NCI-H524 (cell line): ENCODE measurements at places on chromosomes 1 and 21.

DNA sequence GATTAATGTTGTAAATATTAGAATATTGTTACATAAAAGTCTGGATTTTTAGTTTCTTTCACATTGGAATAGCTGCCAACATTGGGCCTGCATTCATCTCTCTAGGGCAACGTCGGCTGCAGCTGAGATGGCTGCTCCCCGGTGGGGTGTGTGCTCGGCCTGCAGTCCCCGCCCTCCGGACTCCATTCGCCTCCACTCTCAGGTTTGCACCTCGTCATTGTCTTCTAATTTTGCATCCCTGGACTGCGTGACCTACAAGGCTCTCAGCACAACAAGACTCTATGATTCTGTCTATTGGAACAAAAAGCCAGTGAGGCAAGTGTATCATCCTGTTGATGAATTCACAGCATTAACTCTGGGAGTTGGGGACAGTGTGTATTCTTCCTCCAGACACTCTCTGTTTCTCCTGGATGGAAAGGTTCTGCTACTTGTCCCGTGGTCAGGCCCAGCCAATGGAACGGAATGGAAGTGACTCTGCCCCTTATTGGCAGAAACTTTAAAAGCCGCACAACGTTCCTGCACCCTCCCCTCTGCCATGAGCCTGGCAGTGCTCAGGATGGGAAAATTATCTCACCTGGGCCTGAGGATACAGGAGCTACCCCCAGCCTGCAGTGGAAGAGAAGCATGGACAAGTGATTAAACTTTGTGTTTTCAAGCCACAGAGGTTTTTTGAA, 105.0 kb upstream of the SAMD11 start:
- no peak for DNase-seq

DNA sequence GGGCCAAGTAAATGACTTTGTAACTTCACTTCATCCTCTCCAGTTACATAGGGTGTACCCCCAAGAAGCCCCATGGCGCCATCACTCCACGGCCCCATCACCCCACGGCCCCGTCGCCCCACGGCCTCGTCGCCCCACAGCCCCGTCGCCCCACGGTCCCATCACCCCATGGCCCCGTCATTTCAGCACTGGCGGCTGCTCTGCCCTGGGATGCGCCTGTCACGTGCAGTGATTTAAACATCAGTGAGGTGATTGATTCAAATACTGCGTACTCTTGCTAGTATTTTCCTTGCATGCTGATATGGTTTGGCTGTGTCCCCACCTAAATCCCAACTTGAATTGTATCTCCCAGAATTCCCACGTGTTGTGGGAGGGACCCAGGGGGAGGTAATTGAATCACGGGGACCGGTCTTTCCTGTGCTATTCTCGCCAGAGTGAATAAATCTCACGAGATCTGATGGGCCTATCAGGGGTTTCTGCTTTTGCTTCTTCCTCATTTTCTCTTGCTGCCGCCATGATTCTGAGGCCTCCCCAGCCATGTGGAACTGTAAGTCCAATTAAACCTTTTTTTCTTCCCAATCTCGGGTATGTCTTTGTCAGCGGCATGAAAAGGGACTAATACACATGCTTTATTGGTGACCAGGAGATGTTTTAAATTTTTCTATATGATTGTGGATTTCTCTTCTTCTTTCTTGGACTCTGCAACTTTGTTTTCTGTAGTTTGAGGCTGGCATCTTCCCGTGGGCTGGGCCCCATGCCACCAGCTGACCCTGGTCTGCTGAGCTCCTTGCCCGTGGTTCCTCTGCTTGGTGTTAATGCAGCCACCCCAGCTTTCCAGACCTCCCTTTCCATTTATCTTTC, 50.1 kb upstream of the PCBP3 start:
- DNase-seq: no peak

DNA sequence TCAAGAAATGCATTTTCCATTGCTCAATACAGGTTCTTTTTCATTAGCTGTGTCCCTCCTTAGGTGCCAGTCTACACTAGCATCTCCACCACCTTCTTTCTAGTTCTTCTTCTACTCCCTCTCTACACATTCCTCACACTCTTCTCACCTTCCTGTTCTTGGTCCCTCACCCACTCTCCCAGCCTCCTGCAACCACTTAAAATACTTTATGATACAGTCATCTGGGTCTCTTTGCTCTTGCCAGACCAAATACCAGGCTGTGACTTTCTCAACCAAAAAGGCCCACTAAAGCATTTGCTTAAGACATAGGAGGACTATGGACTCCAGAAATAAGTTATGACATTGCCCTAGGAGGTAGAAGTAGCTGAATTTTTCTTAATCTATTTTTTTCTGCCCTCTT, 35.1 kb downstream of the PIGM start:
- DNase-seq: no peak

GRCh38 chr21:38525454-38525853, 27.2 kb upstream of the ERG start:
- DNase-seq: no peak

GRCh38 chr1:108815566-108815965, 41.3 kb downstream of the AKNAD1 start:
- no peak for DNase-seq

- no peak for DNase-seq
Observed at GRCh38 chr21:32322676-32323075, 24.0 kb downstream of the MRAP start.

DNA sequence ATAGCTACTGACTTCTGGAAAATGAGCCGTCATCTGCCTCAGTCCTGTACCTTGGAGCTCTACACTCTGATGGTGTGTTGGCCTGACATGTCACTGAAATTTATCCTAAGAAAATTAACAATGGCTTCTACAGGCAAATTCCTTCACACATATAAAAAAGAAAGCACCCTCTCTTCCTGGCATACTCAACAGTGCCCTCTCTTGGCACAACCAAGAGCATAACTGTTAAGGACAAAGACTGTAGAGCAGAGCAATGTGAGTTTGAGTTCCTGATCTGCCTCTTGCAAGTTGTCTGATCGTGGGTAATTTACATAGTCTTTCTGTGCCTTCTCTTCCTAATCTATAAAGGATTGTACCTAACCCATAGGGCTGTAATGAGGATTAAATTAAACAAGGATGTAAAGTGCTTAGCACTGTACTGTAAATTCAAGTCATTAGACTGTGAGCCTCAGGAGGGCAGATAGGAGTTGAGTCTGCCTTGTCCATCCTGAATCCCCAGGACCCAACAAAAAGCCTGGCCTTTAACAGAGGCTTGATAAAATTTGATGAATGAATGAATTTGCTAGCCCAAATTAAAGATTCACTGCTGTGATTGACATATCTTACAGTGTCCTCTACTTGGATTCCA, 83.5 kb downstream of the SYF2 start:
- DNase-seq: no peak

GRCh38 chr1:203656796-203657747, 30.4 kb downstream of the ATP2B4 start:
- DNase-seq: no peak

DNA sequence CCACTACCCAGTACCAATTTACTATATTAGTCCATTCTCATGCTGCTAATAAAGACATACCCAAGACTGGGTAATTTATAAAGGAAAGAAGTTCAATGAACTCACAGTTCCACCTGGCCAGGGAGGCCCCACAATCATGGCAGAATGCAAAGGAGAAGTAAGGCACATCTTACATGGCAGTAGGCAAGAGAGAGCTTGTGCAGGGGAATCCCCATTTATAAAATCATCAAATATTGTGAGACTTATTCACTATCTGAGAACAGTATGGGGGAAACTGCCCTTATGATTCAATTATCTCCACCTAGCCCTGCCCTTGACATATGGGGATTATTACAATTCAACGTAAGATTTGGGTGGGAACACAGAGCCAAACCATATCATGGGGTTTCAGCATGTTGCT, 6.4 kb downstream of the CD58 start:
- no peak for DNase-seq

DNA sequence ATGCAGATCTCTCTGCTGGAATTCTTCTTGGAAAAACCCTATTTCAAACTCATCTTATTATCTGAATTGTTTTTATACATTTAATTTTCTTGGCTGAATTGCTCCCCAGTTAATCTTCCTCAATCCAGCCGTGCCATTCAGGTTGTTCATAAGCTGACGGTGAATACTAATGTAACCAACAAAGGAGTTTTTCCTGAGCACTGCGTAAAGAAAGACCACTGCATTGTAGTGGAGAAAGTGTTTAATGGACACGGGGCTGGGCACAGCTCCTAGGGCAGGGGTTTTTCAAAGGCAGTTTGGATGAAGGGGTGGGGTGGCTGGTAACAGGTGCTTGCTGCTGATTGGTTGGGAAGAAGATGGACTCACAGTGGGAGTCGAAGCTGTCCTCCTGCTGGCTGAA, 820.3 kb downstream of the ADGRL2 start:
- no peak for DNase-seq

- DNase-seq: no peak
Observed at GRCh38 chr1:29651246-29651645, 414.9 kb downstream of the PTPRU start.

DNA sequence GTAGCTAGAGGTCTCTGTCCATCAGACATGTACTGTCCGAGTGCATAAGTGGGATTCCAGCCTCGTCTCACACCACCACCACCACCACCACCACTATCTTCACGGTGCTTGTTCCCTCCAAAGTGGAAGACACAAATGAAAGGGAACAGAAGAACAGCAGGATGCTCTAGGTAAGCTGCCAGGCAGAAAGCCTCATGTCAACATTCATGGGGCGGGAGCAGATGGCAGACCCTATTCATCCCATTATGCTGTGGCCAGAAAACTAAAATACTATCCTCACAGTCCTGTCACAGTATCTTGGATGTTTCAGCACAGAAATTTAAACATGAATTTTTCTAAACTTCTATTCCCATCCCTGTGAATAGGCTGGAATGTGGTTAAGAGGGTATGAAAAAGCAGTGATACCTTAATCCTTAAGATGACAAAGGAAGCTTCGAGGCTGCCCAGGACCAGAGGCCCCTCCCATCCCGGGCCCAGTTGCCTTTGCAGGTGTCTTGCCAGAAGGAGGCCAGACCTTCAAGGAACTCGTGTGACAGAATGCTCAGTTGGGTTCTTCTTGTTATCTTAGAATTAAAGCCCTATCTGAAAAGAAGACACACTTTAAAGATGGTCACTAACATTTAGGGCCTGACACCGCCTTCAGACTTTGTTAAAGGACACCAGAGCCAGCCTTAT, 24.7 kb downstream of the APCS start:
- no peak for DNase-seq

- no peak for DNase-seq
Observed at GRCh38 chr21:29166323-29166722, 35.9 kb downstream of the MAP3K7CL start.

DNA sequence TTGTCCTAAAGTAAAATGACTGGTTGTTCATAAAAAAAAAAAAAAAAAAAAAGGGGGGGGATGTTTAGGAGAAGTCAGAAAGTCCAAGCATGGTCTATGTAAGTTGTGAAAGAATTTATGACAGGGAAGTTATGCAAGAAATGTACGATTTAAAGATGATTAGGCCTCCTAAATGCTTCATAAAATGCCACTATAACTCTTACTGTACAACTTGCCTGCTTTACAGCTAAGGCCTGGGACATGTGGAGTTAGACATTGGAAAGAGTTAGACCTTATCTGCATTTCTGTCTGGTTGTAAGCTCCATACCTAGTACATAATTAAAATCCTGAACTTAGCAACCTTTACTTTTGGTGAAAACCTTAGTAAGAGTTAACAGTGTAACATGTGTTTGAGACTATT, 150.0 kb downstream of the TPR start:
- no peak for DNase-seq

DNA sequence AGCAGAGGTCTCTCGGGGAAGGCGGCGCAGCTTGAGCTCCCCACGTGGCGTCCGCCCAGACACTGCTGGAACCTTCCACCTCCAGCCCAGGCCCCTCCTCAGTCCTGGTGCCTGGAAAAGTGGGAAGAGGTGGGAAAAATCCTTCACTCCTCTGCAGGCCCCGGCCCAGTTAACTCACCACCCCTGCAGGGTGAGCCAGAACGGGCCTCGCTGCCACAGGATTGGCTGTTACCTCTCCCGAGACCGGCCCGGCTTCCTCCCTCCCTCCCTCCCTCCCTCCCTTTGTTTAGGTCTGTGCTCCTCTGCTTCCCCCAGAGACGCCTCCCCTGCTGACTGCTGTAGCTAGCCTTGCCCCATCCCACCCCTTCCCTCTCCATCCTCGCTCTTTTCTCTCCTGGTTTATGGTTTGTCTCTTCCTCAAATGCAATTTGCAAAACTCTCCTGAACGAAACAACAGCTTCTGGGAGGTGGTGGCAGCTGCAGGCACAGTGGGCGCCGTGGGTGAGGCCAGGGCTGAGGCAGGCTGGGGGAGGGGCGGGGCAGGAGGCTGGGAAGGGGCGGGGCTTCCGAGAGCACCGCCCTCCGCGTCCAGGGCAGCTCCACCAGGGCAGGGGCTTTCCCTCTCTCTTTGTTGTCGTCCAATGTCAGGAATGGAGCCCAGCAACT, 6.5 kb downstream of the CAPN9 start:
- peak; percentile 18 for DNase-seq

GRCh38 chr1:205496661-205497060, 7.8 kb upstream of the CDK18 start:
- no peak for DNase-seq

- no peak for DNase-seq
Observed at GRCh38 chr21:42282715-42283114, 32.5 kb downstream of the TFF3 start.
